ENCODE measurements at places on chromosomes 2 and 18.

GRCh38 chr2:211503856-211504255 lies 947.5 kb downstream of the CPS1 start:
- no peak for DNase-seq

- no peak for DNase-seq
Measured at GRCh38 chr2:72778410-72778809, 47.4 kb downstream of the EXOC6B start.

DNA sequence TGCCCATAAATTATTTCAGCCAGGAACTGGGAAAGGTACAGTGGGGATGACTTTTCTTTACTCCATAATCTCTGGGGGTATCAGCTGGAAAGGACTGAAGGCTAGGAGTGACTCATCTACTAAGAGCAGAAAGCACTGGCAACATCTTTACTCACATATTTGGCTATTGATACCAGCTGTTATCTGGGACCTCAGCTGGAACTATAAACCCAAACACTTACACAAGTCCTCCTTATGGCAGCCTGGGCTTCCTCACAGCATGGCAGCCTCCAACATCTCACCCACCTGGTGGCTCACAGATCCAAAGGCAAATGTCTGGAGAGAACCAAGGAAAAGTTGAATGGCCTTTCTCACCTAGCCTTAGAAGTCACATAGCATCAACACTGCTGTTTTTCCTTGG lies 379.0 kb upstream of the RND3 start:
- no peak for DNase-seq

DNA sequence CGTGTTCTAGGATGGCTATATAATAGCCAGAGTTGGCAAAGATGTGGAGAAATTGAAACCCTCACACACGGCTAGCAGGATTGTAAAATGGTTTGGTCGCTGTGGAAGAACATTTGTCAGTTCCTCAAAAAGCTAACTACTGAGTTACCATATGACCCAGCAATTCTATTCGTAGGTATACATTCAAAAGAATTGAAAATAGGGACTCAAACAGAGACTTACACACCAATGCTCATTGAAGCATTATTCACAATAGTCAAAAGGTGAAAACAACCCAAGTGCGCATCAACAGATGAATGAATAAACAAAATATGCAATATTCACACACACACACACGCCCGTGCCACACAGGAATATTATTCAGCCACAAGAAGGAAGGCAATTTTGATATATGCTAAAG lies 98.7 kb downstream of the PLA2R1 start:
- no peak for DNase-seq

- no peak for DNase-seq
Measured at GRCh38 chr2:159362816-159363251, 76.3 kb upstream of the WDSUB1 start.

DNA sequence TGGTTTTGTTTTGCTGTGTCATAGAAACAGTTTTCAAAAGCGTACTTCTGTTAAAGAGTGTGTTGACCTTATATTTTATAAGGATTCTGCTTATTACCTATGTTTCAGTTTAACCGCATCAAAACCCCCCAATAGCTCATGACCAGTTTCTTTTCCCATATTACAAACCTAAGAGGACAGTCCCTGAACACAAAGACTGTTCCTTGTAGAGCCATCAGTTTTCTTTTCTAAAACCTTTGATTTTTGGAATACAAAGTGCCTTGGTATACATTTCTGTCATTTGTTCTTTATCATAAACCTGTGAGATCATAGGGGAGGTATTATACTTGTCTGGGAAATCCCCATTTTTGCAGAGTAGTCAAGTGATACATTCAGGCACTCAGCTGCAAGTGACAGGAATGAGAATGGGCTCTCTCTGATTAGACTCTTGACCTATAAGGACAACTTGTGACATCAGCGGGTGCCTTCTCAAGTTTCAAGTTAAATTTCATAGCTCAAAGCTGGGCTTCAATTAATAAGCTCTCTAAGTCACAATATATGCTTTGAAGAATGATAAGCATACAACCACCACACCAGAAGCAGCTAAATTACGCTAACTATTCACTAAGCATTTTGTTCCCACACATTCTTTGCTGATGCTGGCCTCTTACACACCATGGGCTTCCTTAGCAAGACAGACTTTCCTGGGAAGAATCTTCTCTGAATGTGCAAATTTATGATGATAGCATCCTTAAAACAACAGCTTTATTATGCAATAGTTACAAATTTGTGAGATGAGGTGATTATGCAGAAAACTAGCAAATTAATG lies 97.5 kb upstream of the CD302 start:
- no peak for DNase-seq

DNA sequence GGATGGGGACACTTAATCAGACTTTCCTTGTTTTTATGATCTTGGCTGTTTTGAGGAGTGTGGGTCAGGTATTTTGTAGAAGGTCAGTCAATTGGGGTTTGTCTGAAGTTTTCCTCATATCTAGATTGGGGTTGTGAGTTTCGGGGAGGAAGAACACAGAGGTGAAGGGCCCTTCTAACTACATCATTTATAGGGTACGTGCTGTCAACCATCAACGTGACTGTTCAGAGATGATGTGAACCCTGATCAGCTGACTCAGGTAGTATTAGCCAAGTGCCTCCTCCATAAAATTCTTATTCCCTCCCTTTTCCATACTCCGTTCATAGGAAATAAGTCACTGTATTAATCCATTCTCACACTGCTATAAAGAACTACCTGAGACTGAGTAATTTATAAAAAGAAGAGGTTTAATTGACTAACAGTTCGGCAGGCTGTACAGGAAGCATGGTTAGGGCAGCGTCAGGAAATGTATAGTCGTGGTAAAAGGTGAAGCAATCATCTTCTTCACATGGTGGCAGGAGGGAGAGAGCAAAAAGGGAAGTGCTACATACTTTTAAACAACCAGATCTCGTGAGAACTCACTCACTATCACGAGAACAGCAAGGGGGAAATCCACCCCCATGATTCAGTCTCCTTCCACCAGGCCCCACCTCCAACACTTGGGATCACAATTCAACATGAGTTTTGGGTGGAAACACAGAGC lies 547.1 kb upstream of the LINC00305 start:
- no peak for DNase-seq

DNA sequence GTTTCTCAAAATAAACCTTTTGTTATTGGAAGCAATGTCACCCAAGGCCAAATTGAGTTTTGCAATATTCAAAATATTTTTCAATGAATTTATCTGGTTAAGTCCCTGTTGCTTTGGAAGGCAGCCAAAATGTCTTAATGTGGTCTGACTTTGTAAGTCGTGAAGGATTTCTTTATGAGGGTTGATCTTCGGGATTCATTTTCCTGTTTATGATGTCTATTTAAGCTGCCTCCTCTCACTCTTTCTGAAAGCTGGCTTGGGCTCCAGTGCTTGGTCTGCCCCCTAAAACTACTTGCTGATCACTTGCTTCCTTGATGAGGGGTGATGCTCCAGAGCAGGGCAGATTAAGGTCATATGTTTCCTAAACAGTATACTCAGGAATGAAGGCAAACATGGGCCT lies 141.1 kb downstream of the ANTXR1 start:
- no peak for DNase-seq

DNA sequence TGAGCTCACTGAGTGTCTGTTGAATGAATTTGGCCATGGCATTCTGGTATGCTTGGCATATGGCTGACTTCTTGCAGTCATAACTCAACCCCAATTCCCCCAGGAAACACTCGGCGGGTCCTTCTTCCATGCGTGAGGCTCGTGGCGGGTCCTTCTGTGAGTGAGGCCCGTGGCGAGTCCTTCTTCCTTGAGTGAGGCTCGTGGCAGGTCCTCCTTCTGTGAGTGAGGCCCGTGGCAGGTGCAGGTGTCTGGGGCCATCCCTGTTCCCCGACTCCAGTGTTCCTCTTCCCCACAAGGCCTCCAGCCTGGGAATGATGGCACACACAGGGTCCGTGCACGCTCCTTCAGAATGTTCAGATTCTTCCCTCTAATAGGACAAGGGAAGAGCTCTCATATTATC lies 169.0 kb downstream of the EIPR1 start:
- DNase-seq, result no peak

GRCh38 chr2:226475650-226476049 lies 324.0 kb downstream of the IRS1 start:
- DNase-seq, result no peak

DNA sequence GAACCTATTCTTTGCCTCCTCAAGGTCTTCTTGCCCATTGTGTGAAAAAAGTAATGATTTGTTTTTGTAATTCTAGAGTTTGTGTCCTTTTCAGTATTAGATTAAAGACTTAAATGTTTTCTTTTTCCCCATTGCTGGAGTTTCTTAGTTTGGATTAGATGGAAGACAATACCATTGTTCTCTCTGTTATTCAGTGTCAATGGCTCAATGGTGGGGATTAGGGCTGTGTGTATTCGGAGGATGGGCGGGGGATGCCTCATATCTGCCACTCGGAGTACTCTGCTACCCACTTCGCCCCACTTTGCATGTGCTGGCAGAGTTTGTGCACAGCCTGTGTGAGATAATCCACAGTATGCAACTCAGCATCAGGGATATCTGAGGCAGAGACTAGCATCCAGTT lies 90.1 kb downstream of the KLHL29 start:
- no peak for DNase-seq

DNA sequence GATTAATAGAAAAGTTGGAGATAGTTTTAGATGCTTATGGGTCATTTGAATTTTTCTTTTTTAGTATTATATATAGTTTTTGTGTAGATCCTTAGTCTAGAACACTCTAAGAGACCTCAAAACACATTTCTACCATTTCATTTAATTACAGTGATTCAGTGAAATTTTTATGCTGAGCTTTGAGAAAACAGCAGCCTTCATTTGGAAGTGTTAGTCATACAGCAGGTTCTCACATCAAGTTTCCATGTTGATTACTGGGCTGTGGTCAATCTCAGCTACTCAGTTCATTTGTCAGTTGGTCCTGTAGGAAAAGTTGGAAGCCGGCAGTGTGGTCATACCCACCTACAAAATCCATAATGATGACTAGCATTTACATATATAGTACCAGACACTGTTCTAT lies 37.9 kb downstream of the MAP3K19 start:
- DNase-seq, result no peak

DNA sequence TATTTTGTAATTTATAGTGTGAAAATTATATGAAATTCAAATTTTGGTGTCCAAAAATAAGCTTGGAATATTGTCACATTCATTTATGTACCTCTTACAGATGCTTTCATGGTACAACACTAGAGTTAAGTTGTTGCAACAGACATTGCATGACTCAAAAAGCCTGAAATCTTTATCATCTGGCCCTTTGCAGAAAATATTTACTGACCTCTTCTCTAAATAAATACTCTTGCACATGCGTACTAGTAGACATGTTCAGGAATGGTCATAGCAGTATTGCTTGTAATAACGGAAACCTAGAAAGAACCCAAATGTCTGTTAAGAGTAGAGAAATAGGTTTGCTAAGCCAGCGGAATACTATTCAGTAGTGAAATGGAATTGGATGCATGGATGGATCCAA lies 60.4 kb downstream of the GALNT1 start:
- no peak for DNase-seq

DNA sequence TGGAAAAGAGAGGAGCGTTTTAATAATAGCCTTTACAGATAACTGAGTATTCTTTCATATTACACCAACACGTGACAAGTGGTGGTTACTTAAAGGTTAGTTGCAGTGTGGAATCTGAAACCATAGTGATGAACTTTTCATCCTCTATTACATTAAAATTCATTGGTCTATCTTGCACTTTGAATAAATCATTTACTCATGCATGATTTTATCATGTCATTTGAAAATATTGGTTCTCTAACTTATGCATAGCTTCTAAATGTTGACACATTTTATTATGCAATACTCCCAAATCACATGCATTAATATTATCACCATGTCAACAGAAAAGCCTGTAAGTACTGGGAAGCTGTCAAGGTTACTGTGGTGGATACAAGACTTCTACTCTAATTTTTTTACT lies 1432.2 kb downstream of the LRP1B start:
- DNase-seq, result no peak

DNA sequence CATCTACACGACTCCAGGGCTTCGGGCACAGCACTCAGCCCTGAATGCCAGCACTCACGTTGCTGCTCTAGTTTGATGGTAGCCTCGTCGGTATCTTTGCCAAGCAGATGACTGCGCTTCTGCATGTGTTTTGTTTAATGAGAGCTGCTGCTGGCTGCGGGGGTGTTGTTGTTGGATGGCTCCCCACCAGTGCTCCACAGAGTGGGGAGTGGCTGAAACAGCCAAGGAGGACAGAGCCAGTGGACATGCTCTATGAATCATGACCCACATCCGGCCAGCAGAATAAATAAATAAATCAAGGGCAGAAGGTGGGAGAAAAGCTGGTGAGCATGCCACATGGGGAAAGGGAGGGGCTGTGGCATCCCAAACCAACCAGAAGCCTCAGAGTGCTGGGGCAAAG lies 131.2 kb upstream of the SOX11 start:
- no peak for DNase-seq

DNA sequence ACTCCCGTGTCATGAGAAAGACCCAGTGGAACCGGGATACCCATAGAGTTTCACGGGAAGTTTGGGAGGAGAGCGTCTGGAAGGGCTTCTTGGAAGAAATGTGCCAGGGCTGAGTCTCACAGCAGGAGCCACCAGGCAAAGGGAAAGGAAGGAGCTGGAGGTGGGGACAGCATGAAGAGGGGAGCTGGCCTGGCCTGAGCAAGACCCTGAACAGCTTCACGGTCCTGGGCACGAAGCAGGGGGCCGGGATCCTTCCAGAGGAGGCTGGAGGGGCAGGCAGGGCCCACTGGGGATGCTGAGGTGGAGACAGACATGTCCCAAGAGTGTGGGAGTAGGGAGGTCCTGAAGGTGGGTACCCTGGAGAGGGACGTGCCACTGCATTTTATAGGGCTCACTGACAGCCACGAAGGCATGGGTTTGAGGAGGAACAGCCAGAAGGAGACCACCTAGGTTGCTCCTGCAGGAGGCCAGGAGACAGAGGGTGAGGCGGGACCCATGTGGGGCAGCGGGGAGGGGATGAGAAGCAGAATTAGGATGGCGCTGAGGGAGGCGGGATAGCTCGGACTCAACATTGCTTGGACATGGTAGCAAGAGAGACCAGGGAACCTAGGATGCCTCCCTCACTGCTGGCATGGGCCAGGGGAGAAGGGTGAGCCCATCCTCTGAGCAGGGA lies 168.1 kb upstream of the ID2 start:
- no peak for DNase-seq
